ENCODE measurements at places on chromosomes 3 and 15. TPM values are rescaled to one million over a fixed set of nuclear protein-coding genes. Genes with fewer than 3 reads are reported as not detected.

DNA sequence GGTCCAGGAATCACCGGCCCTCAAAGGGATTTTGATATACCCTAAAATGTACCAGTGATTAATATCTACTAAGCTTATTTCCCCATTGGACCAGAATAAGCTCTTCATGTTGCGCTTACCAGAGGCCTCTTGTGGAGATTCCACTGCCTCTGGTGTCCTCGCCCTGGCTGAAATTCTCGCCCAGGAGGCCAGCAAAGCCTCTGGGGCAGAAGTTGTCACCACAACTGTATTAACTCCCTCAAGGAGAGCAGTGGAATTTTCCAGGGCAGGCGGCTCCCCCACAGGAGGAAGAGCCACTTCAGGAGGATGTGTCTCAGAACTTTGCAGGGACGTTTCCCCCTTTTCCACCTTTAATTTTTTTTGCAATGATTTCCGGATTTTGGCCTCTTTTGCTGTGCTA lies 6.9 kb downstream of the DPPA4 start:
- no peaks in the 10 kb centered on the region for H3K36me3 ChIP-seq
- H3K27me3 ChIP-seq: no peaks in the 10 kb centered on the region
- H3K27ac ChIP-seq: no peak overlapping the region

- H3K27ac ChIP-seq: no peak overlapping the region
- H3K4me1 ChIP-seq: peaks cover 10% of the 10 kb centered on the region
- no peak overlapping the region for H3K4me3 ChIP-seq
- H3K36me3 ChIP-seq: peaks cover 6% of the 10 kb centered on the region
- no peaks in the 10 kb centered on the region for H3K27me3 ChIP-seq
Measured at GRCh38 chr3:141881702-141882101, 5.3 kb downstream of the ATP1B3 start.

DNA sequence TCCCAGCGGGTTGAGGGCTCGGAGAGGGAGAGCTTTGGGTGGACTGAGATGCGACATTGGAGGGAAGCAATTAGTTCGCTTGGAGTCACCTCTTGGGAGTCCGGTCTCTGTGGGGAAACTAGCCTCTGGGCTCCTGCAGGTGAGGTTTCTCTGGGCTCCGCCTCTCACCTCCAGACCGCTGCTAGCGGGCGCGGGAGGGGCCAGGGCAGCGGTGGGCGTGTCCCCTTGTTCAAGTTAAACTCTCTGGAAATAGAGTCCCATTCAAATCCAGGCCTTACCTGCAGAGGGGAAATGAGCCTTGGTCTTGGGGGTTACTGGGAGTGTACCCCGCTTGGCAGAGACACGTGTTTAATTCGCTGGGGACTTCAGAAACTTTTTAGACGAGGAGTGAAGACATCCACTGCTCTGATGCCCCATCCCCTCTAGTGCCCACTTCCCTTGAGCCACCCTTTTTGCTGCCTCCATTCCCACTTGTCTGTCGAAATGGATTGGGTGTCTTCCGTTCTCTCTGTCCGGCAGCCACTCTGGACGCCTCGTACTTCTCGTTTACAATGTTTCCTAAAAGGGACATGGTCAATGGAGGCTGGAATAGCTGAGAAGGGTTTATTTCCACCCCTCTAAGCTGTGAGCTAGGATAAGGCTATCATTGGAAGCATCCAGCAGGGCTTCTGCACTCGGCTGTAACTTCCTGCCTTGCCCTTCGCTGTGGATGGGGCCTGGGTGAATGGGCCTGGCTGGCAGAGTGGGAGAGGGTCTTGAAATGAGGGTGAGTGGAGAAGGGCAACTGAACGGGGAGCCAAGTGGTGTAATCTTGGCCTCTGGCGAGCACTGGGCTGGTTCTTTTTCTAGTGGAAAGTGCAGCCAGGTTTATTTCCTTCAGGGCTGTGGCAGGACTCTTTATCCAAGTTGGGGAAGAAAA lies 1.1 kb downstream of the MITF start:
- H3K27me3 ChIP-seq: peaks cover 28% of the 10 kb centered on the region
- H3K36me3 ChIP-seq: no peaks in the 10 kb centered on the region
- peak; percentile 68 for DNase-seq
- H3K4me1 ChIP-seq: no peaks in the 10 kb centered on the region
- peak overlapping the region; percentile 66 for H3K27ac ChIP-seq

GRCh38 chr3:120143676-120144075 lies 49.4 kb upstream of the GSK3B start:
- H3K36me3 ChIP-seq: no peaks in the 10 kb centered on the region
- no peaks in the 10 kb centered on the region for H3K27me3 ChIP-seq
- no peak for DNase-seq
- H3K4me3 ChIP-seq: no peak overlapping the region

DNA sequence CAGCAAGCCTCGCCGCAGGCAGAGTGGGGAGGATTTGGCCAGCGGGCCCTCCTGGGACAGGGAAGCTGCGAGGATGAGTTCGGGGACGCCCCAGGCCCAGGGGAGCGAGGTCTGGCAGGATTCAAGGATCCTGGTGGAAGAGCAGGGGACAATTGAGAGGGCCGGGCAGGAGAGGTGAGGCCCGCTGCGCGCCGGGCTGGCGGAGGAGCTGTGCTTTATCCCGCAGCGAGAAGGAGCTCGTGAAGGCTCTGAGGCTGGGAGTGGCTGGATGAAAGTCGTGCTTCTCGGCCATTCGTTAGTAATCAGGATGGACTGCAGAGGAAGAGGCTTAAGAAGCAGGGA lies 3.6 kb downstream of the SLC51A start:
- peak overlapping the region; percentile 87 for H3K27ac ChIP-seq
- DNase-seq: no peak
- H3K4me1 ChIP-seq: peaks cover 38% of the 10 kb centered on the region
- H3K27me3 ChIP-seq: no peaks in the 10 kb centered on the region
- H3K36me3 ChIP-seq: no peaks in the 10 kb centered on the region

GRCh38 chr3:57007521-57008460 lies 52.7 kb upstream of the SPATA12 start:
- no peaks in the 10 kb centered on the region for H3K27me3 ChIP-seq
- H3K4me1 ChIP-seq: peaks cover 11% of the 10 kb centered on the region
- peak overlapping the region; percentile 71 for H3K27ac ChIP-seq
- no peak for DNase-seq
- H3K36me3 ChIP-seq: no peaks in the 10 kb centered on the region
- no peak overlapping the region for H3K4me3 ChIP-seq

DNA sequence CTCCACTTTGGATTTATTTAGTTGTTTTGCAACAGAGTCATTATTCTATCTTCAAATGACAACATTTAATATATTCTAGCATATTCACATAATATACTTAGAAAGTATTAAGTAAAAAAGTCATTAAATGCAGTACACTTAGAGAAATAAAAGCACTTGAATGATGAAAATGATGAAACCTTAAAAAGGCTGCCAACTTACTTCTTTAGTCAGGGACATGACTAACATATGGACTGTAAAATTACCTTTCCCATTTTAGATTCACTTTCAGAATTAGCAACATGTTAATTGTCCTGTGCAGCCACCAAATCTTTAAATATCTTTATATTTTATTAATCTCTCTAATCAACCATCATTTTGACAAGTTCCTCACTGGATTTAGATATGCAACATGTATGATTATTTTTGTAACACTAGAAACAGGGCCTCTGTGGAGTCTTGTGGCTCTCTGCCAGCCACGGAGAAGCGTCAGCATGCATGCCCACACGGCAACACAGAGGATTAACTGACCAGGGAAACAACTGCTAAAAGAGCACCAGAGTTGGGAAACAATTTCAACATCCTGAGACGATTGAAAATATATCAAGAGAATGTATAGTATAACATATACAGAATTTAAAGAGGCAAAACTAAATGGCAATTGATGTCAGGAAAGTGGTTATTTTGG lies 95.7 kb downstream of the ANO10 start:
- no peaks in the 10 kb centered on the region for H3K4me1 ChIP-seq
- no peak overlapping the region for H3K4me3 ChIP-seq
- no peaks in the 10 kb centered on the region for H3K36me3 ChIP-seq
- H3K27ac ChIP-seq: no peak overlapping the region
- no peaks in the 10 kb centered on the region for H3K27me3 ChIP-seq

GRCh38 chr3:188472336-188472735 lies 318.4 kb downstream of the LPP start:
- no peak for DNase-seq
- no peak overlapping the region for H3K27ac ChIP-seq
- peaks cover 20% of the 10 kb centered on the region for H3K4me1 ChIP-seq
- H3K36me3 ChIP-seq: peaks cover 3% of the 10 kb centered on the region
- H3K4me3 ChIP-seq: no peak overlapping the region

DNA sequence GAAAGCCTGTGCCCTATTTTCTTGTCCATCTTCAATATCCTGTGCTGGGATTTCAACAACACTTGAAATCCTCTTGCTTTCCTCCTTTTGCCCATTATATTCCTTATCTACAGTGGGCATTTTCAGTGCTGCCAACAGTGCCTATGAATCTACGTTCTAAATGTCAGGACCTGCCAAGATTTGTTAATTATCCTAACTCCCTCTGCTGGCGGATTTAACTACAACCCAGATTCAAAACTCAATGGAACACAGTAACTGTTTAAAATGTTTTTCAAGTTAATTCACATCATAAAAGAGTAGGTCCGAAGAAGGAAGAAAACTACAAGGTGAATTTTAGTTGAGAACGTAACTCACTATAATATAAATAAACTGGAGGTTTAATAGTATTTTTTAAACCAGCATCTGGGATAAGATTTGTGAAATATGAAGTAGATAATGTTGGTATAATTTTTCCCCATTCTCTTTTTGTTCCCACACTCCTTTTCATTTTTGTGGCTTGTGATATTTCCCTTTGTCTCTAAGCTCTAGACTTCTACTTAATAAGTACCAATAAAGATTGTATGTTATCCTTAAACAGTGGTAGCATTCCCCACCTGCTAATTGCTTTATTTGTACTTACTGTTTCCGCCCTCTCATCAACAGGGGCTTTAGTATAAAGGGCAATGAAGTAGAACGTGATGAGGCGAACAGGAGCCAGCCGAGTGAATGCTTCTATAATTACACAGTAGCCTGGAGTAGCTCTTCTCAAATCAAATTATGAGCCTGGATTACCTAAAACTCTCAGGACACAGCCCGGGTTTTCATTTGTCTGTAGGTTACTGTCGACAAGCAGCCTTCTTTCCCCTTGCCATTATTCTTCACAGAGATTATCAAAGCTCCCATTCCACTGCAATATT lies 302.5 kb upstream of the ATP11B start:
- DNase-seq: no peak
- H3K4me3 ChIP-seq: no peak overlapping the region
- H3K4me1 ChIP-seq: no peaks in the 10 kb centered on the region
- no peak overlapping the region for H3K27ac ChIP-seq
- no peaks in the 10 kb centered on the region for H3K36me3 ChIP-seq
- H3K27me3 ChIP-seq: no peaks in the 10 kb centered on the region

DNA sequence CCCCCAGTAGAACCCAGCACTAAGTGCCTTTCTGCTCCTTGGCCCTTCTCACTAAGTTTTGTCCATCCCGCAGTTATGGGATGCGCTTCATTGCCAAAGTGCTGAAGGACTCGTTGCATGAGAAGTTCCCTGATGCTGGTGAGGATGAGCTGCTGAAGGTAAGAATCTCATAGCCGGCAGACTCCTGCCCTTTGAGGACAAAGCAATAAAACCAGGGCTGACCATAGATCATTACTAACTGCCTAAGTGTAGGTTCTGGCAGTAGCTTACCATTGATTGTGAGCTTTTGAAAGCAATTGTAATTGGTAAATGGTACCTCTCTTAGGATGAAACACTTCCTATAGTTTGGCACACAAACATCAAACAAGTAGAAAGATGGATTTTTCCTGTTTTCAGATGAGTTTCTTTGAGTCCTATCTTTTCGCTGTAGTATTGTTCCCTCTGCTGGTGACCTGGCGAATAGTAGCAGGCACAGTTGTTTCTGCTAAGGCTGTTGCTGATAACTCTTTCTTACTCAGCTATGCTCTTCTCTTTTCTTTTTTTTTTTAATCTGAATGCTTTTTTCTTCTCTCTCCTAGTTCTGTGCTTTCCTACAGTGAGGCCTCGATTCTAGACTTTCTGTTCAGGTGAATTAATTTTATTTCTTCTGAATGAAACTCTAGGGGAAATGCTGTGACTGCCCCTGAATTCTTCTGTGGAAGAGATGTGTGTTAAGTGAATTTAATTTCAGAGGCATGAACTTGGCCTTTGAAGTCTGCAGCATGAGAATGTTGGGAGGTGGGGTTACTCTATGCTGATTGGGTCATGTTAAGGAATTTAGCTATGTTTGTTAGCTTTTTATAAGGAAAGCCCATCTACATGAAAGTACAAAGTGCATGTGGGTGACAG lies 47.4 kb upstream of the CRTC3 start:
- no peak overlapping the region for H3K27ac ChIP-seq
- no peak overlapping the region for H3K4me3 ChIP-seq
- DNase-seq: peak; percentile 62
- H3K4me1 ChIP-seq: no peaks in the 10 kb centered on the region
- no peaks in the 10 kb centered on the region for H3K27me3 ChIP-seq

DNA sequence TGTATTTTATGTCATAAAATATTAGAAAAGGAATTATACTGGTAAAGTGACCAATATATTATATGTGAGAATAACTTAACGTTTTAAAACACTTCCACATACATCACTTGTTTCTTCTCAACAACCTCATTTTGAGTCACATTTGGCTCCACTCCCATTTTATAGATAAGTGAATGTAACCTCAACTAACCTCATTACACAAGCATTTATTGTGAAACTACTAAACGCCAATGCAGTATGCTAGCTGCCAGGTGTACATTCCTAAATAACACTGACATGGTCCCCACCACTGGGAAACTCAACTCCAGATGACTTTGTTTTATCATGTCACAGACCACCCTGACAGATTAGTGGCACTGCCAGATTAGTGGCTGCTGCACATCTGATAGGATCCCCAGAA lies 249.7 kb upstream of the CNTN4 start:
- no peak overlapping the region for H3K4me3 ChIP-seq
- H3K36me3 ChIP-seq: no peaks in the 10 kb centered on the region
- H3K27me3 ChIP-seq: no peaks in the 10 kb centered on the region
- no peak overlapping the region for H3K27ac ChIP-seq
- DNase-seq: no peak

DNA sequence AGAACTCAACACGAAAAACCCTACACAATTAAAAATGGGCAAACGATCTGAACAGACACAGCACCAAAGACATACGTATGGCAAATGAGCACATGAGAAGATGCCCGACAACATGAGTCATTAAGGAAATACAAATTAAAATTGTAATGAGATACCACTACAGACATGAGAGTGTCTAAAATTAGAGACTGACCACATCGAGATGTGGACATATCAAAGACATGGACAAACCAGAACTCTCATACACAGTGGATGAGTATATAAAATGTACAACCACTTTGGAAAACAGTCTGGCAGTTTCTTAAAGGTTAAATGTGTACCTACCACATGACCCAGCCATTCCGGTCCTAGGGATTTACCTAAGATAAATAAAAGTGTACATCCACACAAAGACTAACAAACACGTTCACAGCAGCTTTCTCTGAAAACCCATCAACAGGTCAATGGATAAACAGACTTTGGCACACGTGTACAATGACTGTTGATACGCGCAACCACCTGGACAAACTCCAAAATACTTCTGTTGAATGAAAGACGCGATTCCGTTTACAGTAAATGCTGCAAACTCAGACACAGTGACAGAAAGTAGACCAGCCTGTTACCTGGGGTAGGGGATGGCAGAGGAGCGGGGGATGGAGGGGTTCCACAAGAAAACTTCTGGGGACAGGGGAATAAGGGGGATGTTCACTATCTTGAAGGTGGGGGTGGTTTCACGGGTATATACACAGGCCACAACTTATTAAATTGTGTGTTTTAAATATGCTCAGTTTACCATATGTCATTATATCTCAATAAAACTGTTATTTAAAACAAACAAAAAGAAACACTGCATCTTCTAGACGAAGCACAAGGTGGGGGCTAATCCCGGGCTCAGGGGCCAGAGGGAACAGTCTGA lies 2.1 kb downstream of the TNK2 start:
- H3K27ac ChIP-seq: peak overlapping the region; percentile 54
- no peaks in the 10 kb centered on the region for H3K27me3 ChIP-seq

Gene SAMMSON
- not detected for total RNA-seq

Gene CPN2
- not detected for total RNA-seq

Gene EBLN2
- 3.7 TPM for total RNA-seq

Gene ZPLD1
- 0.21 TPM for total RNA-seq

Gene TCF12
- 106 TPM for total RNA-seq
